ENCODE measurements at places on chromosomes 1 and 21. TPM values are rescaled to one million over a fixed set of nuclear protein-coding genes. Genes with fewer than 3 reads are reported as not detected.

The PPM1J gene
- 2.7 TPM for total RNA-seq

The VTCN1 gene
- total RNA-seq = not detected

The NTMT2 gene
- not detected for total RNA-seq

The PPP2R5A gene
- 50.6 TPM for total RNA-seq

The B3GALNT2 gene
- 50.7 TPM for total RNA-seq

The HTR6 gene
- 0.41 TPM for total RNA-seq

The CFHR2 gene
- not detected for total RNA-seq

The MEGF6 gene
- 273 TPM for total RNA-seq

The LAD1 gene
- 0.41 TPM for total RNA-seq

- DNase-seq = no peak
Observed at GRCh38 chr1:234727018-234727940, 117.3 kb upstream of the IRF2BP2 start.

DNA sequence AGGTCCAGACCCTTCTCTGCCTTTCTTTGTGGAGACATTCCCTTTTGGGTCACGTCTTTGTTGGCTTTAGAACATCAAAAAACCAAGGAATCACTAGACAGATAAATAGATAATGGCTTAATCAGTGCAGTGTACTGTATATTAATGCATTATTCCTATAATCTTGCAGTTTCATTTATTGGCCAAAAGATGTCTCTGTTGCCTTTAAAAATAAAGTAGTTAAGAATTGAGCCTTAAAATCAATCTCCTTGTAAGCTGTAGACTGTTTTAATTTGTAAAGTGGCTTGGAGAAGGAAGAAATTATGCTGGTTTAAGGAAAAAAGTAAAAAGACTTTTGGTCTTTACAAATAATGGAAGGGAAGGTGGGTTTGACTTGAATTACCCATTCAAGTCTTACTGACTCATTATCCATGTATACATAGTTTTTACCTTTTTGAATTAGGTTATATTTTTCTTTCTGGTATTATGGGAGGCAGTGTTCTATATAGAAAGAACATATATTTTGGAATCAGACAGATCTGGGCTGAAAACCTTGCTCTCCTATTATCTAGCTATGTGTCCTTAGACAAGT lies 84.6 kb downstream of the VPS13D start:
- DNase-seq = no peak

DNA sequence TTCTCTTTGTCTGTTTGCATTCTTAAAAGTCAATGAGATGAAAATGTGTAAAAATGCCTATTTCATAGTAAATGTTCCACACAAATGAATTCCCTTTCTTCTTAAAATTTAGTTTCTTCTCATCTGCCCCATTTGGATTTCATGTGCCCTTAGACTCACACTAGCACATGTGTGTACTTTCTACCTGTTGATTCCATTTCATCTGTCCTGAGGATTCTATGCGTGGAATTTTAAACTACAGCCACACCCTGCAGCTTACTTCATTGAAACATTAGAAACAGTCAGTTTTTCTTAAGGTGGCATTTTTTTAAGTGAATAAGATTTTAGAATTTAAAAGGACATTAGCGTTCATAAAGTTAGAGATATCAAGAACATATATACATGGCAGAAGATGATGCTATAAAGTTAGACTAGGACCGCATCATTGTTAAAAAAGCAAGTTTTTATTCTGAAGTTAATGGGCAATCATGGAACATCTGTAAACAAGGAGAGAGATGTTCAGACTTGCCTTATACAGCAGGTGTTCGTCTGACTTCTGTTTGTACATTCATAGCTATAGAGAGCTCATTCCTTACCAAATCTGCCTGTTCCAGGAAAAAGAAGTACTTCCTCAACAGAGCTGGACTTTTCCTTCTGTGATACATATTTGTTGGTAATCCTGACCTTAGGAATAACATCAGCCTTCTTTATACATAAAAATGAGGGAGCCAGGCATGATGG lies 3.9 kb upstream of the TUT4 start:
- DNase-seq = no peak

- DNase-seq = no peak
Observed at GRCh38 chr1:82485591-82486369, 685.0 kb downstream of the ADGRL2 start.

DNA sequence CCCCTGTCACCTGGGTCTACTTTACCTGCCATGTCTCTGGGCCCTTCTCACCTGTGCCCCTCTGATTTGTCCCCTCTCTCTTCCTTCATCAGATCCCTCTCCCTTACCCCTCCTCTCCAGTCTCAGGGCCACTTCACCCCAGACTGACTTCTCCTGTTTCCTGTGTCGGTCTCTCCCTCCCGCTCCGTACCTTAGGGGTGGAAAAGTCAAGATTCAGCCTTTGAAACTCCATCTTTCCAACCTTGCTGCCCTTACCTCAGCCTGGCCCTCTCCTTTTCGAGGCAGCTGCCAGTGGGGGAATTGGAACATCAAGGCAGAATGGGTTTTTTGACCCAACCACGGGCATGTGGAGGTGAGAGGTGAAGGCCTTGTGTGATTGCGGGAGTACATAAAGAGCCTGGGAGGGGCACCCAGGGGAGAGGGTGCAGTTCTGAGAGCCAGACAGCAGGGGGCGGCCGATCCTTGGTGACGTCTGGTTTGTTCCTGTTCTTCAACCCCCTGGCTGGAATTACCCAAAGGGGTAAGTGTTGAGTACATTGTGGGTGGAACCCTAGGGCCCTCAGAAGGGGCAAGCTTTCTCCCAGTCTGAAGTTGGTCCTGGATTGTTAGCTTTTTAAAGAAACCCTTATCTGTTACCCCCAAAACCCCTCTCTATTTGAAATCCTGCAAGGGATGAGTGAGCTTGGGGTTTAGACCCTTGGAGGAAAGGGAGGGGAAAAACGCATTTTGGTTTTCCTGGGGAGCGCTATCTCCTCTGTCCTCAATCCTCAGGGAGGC lies 12.3 kb upstream of the DMBX1 start:
- no peak for DNase-seq

DNA sequence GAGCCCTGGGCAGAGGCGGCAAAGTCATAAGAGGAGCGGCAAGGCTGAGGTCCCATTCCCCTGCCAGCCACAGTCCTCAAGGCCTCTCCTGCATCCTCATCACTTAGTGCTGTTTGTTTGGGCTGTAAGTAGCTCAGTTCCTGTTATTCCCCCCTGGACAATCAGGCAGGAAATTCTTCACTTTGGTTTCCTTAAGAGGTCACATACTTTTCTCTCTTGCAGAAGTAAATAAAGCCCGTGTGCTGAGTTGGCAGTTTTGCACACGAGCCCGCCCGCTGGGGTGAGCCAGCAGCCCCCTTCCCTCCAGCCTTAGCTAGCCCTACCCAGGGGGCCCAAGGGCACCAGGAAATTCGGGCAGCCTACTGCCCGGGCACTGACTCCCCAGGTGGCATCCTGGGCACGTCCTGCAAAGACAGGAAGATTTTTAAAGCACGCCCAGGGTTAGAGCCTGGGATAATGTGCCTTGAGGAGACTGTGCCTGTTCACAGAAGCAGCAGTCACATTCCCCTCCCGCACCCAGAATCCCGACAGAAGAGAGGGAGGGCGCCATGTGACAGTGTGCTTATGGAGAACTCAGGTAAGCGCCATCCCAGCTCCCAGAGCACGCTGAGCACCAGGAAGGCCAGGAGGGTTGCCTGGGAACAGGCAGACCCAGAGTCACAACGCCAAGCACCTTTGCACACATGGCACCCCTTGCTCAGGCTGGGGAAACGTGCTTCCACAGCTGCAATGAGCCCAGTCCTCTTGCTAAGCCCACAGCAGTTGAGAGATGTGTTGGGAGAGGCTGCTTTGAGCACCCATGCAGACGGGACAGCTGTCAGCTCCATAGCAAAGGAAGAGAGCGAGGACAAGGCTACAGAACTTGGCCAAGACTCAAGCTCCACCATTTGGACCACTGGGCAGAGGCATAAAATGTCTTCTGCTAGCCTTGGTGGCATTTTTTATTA lies 144.5 kb upstream of the TMEM51 start:
- DNase-seq = no peak

GRCh38 chr1:27136998-27137542 lies 17.9 kb downstream of the SLC9A1 start:
- DNase-seq = no peak

GRCh38 chr1:29676496-29676895 lies 440.2 kb downstream of the PTPRU start:
- no peak for DNase-seq

DNA sequence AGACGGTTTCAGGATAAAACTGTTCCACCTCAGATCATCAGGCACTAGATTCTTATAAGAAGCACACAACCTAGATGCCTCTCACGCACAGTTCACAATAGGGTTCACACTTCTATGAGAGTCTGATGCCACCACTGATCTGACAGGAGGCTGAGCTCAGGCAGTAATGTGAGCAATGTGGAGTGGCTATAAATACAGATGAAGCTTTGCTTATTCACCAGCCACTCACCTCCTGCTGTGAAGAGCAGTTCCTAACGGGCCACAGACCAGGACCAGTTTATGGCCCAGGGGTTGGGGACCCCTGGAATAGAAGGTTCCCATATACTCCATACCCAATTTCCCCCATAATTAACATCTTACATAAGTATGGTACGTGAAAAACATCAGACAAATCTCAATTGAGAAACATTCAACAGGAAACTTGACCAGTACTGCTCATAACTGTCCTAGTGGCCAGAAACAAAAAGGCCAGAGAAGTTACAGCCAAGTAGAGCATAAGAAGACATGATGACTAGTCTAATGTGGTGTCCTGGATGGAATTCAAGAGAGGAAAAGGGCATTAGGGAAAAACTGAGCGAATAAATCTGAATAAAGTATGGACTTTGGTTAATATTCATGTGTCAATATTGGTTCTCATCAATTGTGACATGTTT lies 24.7 kb upstream of the IGSF5 start:
- no peak for DNase-seq

- DNase-seq = no peak
Observed at GRCh38 chr21:38376693-38377092, 119.9 kb downstream of the KCNJ15 start.

- DNase-seq = no peak
Observed at GRCh38 chr1:229461032-229461668, 27.3 kb upstream of the ACTA1 start.

DNA sequence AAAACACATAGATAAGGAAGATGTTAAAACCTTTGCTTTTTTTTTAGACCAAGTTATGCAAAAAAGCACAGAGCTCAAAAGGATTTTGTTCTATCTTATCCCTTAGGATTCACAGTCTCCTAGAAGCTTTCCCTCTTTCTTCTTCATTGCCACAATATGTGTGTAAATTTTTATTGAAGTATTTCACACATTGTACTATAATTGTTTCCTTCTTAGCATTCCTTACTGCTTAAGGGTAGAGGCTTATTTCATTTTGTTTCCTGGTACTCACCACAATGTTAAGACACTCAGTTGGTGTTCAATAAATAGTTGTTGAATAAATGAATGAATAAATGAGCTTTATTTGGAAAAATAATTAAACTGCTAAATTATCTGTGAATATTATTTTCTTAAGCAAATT lies 29.9 kb upstream of the SLC19A2 start:
- no peak for DNase-seq

DNA sequence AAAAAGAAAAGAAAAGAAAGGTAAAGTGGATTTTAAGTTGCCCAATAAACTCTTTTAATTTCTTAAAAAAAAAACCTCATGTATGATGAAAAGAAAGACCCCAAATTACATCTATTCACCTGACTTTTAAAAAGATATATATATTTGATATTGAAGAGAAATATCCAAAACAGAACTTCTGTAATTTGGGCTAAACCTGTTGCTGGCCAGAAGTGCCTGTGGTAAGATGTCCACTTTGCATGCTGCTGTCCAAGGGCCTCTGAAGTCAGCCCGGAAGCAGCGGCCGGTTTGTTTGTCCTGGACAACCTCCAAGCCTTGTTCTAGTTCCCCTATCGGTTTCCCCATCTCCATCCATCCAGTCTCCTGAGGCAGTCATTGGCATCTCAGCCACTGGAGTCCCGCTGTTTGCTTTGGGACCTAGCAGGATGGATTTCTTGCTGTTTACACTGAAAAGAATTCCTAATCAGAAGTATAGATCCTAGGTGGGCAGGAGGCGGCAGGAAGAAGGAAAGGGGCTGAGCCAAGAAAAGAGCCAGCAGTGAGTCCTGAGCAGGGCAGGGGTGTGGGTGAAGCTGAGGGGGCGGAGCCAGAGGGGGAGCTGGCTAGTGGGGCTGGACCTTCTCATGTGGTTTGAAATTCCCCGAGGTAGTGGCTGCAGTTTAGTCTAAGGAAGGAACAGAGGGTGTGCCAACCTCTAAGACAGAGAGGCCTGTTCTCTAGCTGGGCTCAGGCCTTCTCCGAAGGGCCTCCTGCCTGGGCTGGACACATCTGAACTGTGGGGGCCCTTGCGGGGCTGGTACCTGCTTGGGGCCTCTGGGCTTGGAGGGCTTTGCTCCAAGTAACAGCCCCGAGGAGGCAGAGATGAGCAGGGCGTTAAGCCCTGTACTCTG lies 3.3 kb downstream of the NCMAP start:
- DNase-seq = no peak

- DNase-seq = no peak
Observed at GRCh38 chr21:39307466-39307865, 6.0 kb downstream of the BRWD1 start.

DNA sequence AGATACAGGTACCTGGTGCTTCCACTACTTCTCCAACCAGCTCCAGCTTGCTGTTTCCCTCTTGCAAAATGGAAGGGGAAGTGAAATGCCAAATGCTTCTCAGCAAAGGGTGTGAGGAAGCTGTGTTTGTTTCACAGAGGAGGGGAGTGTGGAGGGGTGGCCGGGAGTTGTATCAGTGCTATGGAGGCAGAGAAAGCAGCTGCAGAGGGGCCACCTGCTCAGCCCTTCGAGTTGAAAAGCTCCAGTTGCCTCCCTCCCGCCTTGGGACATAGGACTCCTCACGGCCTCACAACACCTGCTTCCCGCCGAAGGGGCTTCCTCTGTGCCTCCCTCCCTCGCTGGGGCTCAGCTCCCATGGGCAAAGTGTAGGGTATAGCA lies 12.1 kb upstream of the LINGO4 start:
- DNase-seq = no peak

DNA sequence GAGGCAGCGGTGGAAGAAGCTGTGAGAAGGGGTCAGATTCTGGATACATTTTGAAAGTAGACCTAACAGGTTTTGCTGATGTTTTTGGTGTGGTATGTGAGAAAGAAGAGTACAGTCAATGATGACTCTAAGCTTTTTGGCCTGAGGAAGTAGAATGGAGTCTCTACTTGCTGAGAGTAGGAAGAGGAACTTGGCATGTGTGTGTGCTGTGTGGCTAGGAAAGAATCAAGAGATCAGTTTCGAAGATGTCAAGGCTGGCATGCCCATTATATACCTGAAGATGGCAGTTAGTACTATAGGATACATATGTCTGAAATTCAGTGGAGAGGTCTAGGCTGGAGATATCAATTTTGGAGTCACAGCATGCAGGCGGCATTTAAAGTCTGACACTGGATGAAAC lies 64.4 kb downstream of the MAB21L3 start:
- DNase-seq = no peak

DNA sequence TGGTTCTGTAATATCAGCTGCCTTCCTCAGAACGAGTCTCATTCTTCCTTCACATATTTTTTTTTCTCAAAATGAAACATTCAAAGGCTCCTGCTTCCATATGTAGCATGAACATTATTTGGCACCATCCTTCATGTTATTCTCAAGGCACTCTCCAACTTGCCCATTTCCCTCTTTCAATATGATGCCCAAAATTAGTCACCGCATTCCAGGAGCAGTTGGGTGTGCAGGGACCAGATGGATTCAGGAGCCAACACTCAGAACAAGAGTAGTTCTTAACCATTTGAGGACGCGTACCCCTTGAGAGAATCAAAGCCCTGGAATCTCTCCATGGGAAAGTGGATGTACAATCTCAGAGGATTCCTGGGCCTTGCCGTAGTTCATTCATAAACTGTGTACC lies 50.3 kb downstream of the KCNK1 start:
- no peak for DNase-seq
